Dermis blood vessel endothelial cell (primary cell): ENCODE measurements at places on chromosomes 1 and 21. TPM values are rescaled to one million over a fixed set of nuclear protein-coding genes. Genes with fewer than 3 reads are reported as not detected.

GRCh38 chr1:156864796-156865195 is 4.1 kb downstream of the NTRK1 start:
- DNase-seq = no peak

- DNase-seq = no peak
These were observed 940 bp upstream of the USF1 start for GRCh38 chr1:161046605-161047228.

- DNase-seq = no peak
These were observed 6.1 kb downstream of the TSACC start for GRCh38 chr1:156344409-156344808.

DNA sequence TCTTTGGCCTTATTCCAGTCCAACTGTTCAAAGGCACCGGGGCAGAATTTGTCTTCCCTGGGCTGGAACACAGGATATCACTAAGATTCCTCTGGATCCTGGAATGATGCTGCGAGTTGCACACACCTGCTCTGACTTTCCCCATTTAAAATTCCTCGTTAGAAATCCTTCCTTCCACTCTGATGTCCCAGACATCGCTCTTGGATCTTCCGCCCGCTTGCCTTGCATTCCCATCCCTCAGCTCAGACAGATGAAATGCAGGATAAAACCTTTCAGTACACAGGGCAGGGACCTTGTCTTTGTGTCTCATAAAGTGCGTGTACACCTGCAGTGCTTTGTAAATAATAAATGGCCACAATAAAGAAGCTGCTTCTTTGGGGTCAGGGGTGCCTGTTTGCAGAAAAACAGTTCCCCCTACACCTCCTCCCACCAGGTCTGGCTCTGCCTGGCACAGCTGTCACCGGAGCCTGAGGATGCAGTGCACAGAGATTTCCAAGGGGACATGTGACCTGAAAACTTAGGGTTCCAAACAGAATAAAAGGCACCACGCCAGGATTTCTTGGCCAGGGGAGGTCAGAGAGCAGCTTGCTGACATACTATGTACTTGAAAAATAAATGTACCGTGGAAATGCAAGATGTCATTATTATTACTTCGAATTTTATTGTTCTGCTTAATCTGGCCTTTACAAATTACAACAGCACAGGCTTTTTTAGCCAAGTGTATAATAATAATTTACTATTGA is 62.9 kb upstream of the SYT6 start:
- DNase-seq = no peak

GRCh38 chr1:3697810-3698209 is 45.5 kb downstream of the TP73 start:
- DNase-seq = no peak

Gene LAD1
- 0.09 and 0.68 TPM in 2 replicates for total RNA-seq

Gene APOBEC4
- total RNA-seq = not detected in 2 replicates
